C1 segment of cervical spinal cord (tissue), 14 donors: ENCODE measurements at places on chromosomes 2 and 18.

DNA sequence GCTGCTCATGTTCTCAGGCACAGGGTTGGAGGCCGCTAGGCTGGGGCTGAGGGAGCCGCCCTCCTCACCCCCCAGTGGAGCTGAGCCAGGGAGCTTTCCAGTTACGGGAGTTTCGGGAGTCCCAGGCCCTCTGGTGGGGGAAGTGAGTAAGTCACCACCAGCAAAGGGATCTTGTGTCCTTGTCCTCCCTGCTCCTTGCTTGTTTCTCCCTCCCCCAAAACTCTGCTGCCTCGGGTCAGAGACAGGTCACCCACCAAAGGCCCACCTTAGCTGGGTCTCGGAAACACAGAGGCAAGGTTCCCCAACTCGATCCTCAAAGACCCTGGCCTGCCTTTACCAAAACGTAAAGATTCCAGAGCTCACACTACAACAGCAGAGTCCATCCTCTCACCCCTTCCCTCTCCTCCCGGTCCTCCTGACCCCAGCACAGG is 60.5 kb upstream of the POMC start:
- DNase-seq: peak; percentile 55

DNA sequence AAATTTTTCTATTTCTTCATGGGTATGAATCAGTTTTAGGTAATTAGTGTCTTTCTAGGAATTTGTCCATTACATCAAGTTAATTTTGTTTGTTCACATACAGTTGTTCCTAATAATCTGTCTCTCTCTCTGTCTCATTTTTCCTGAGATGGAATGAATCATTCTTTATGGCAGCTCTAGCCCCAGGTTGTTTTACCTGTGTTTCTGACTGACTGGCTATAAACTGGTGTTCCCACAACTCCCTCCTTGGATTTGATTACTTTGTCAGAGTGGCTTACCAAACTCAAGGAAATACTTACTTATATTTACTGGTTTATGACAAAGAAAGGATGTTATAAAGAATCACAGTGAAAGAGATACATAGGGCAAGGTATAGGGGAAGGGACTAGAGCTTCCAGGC is 15.1 kb downstream of the ADNP2 start:
- no peak for DNase-seq

GRCh38 chr2:105935063-105935462 is 190.4 kb downstream of the NCK2 start:
- no peak for DNase-seq

DNA sequence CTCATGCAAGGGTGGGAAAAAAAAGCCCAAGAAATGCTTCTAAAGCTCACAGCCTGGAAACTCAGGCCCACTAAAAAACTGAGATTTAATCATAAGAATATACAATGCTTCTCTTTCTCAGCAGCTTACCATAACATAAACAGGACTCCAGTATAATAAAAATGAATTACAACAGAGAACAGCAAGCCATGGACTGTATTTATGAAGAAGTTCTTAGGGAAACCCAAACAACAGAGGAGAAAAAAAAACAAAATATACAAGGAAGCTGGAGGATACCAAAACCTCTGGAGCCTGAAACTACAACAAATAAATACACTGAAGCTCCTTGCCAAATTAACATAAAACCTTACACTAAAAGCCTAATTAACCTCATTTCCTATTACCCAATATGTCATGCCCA is 187.8 kb downstream of the RDH14 start:
- DNase-seq: no peak

GRCh38 chr2:84888401-84889276 is 7.8 kb upstream of the TRABD2A start:
- DNase-seq: peak; percentile 15
